Neural cell (in vitro differentiated cells): ENCODE measurements at places on chromosomes 4 and X. TPM values are rescaled to one million over a fixed set of nuclear protein-coding genes. Genes with fewer than 3 reads are reported as not detected.

Gene PLXNA3
- polyA plus RNA-seq, result 17.2 and 22.2 TPM in 2 replicates

Gene ZIC3
- 3.7 and 6.6 TPM in 2 replicates for polyA plus RNA-seq

Gene GSX2
- 0.48 and 0.87 TPM in 2 replicates for polyA plus RNA-seq

Gene PDGFC
- 3.8 and 6.7 TPM in 2 replicates for polyA plus RNA-seq

Gene IL3RA
- not detected in 2 replicates for polyA plus RNA-seq

Gene SPATA4
- not detected in 2 replicates for polyA plus RNA-seq

Gene TMPRSS11D
- not detected in 2 replicates for polyA plus RNA-seq

Gene TMPRSS11A
- polyA plus RNA-seq, result not detected in 2 replicates

Gene JAKMIP1
- polyA plus RNA-seq, result 15.3 and 19.5 TPM in 2 replicates

Gene UXT
- 141 and 153 TPM in 2 replicates for polyA plus RNA-seq

Gene SERTM2
- not detected in 2 replicates for polyA plus RNA-seq

Gene GC
- not detected in 2 replicates for polyA plus RNA-seq

Gene SLC6A8
- polyA plus RNA-seq, result 36.4 and 62.4 TPM in 2 replicates

Gene TNIP2
- polyA plus RNA-seq, result 13.0 and 17.0 TPM in 2 replicates

Gene COX7B2
- polyA plus RNA-seq, result not detected in 2 replicates

Gene SPANXB1
- not detected in 2 replicates for polyA plus RNA-seq

Gene PNMA6F
- 0.77 and 1.7 TPM in 2 replicates for polyA plus RNA-seq

Gene GUCY1B1
- 13.6 and 16.0 TPM in 2 replicates for polyA plus RNA-seq

Gene CXorf49
- not detected in 2 replicates for polyA plus RNA-seq

Gene UGT2B15
- polyA plus RNA-seq, result not detected in 2 replicates

Gene SH3D19
- polyA plus RNA-seq, result 0.46 and 0.64 TPM in 2 replicates

Gene NUDT11
- 100 and 118 TPM in 2 replicates for polyA plus RNA-seq

Gene ATP7A
- polyA plus RNA-seq, result 4.9 and 6.2 TPM in 2 replicates

Gene MAGEC3
- polyA plus RNA-seq, result 2.3 and 3.6 TPM in 2 replicates

Gene ARMCX4
- polyA plus RNA-seq, result 29.2 and 32.2 TPM in 2 replicates

Gene ZNF711
- 301 and 321 TPM in 2 replicates for polyA plus RNA-seq

Gene XAGE2
- polyA plus RNA-seq, result not detected in 2 replicates

Gene STPG2
- not detected in 2 replicates for polyA plus RNA-seq

Gene GABRQ
- 1.0 and 1.2 TPM in 2 replicates for polyA plus RNA-seq

Gene NHSL2
- polyA plus RNA-seq, result 0.87 and 1.5 TPM in 2 replicates

Gene RAB40A
- polyA plus RNA-seq, result 1.9 and 2.9 TPM in 2 replicates

Gene MGAT4D
- polyA plus RNA-seq, result 0.05 TPM in 1 of 2 replicates, not detected in the other

Gene CCDC158
- polyA plus RNA-seq, result not detected in 2 replicates

Gene WDR17
- polyA plus RNA-seq, result 52.9 and 59.1 TPM in 2 replicates

Gene CD40LG
- not detected in 2 replicates for polyA plus RNA-seq

Gene PLP1
- polyA plus RNA-seq, result 0.71 and 0.88 TPM in 2 replicates

Gene FOXP3
- polyA plus RNA-seq, result not detected in 2 replicates
